ENCODE measurements at places on chromosomes 11 and 22.

DNA sequence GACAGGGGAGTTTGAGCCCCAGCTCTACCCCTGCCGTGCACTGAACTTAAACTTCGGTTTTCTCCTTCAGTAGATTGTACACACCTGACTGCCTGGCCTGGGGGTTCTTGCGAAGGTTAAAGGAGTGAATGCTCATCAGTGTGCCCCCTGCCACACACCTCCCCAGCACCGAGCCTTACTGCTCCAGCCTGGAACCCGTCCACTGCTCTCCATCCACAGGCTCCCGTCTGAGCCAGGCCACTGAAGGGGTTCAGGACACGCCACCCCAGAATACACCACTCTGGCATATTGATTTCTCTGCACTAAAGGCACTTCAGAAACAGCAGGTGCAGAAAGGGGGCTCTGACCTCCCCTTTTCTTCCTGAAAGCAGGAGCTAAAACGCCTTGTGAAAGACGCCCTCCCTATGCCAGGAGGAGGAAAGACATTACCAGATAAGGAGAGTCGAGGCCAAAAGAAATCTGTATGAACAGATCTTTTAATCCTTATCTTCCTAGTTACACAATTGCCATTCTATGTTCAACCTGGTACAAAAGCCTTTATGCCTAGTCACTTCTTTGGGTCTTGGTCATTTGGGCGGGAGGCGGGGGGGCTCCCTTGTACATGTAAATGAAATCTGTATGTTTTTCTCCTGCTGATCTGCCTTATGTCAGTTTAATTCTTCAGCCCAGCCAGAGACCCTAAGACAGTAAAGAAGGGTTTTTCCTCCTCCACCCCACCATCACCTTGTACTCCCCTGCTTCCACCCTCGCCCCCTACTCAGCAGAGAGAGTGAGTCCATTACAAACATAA is 1.9 kb upstream of the SSTR3 start:
- DNase-seq: no peak

DNA sequence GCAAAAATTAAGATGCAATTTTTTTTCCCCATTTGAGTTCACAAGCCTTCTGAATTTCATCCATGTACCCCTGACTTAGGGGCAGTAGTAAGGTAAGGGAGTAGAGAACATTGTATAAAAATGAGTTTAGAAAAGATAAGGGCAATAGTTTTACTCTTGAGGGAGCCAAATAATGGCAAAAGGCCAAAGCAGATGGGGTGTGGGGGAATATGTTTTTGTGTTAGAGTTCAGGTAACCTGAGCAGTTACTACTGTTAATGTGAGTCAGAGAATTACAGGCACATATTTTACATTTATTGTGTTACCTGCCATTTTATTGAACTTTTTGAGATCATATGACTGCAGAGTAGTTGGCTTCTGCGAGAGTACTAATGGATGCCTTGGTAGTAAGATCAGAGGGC is 3.1 kb downstream of the EED start:
- no peak for DNase-seq

DNA sequence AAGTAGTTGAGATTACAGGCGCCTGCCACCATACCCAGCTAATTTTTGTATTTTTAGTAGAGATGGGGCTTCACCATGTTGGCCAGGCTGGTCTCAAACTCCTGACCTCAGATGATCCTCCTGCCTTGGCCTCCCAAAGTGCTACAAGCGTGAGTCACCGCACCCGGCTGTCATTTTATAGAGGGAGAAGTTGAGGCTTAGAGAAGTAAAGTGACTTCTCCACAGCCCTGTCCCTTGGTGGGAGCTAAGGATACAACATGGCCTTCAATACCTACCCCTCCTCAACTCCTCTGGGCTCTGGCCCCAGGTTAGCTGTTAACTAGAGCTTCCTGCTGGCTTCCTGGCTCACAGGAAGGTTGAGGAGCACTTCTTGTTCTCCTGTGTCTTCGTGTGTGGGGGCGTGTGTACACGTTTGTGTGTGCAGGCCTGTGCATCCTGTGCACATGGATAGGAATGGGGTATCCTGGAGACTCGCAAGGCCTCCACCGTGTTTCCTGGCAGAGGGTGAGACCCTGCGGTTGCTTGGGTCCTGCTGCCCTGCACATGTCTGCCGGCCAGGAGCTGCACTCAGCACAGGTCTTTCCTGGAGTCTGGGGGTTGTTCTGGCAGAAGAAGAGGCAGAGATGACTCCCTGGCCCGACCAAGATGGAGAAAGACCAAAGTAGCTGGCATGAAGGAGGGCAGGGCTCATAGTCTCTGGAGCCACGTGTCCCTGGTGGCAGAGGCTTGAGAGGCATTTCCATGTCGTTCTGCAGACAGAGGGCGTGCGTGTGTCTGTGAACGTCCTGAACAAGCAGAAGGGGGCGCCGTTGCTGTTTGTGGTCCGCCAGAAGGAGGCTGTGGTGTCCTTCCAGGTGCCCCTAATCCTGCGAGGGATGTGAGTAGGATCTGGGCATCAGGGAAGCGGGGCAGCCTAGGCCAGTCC is 2.4 kb downstream of the SIDT2 start:
- peak; percentile 12 for DNase-seq

- no peak for DNase-seq
Measured at GRCh38 chr22:39294571-39295468, 24.6 kb downstream of the RPL3 start.

- DNase-seq: no peak
Measured at GRCh38 chr11:67674442-67674871, at the start of gene ALDH3B2. ALDH3B2 (minus strand) TSS chr11:67674623; CDS start chr11:67666935, 7,688 bp downstream.

DNA sequence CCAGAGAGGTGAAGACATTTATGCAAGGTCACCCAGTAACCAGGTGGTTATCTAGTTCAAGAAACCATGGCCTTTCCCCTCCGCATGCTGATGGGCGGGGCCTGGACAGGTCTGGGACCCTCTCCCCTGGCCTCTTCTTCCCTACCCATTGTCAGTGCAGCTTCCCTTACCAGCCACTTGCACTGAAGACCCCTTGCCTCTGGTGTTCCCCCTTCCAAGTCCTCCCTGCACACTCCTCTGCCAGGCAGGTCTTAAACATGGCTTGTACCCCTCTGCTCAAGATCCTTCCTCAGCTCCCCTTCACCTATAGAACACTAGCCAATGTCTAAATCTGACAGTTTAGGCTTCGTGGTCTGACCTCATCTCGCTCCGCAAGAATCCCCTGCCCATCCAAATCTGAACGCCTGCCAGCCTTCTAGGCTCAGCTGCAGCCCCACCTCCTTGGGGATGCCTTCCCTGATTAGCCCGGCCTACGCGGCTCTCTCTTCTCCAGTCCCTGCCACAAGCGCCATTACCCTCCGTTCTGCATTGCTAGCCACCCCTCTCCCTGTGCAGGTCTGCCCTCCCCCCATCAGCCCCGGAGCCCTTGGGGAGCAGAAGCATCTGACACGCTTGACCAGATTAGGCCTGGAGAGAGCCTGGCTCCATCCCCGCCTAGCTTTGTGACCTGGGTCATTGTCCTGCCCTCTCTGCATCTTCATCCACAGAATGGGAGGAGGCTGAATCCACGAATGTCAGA is 213.8 kb downstream of the DSCAML1 start:
- no peak for DNase-seq

DNA sequence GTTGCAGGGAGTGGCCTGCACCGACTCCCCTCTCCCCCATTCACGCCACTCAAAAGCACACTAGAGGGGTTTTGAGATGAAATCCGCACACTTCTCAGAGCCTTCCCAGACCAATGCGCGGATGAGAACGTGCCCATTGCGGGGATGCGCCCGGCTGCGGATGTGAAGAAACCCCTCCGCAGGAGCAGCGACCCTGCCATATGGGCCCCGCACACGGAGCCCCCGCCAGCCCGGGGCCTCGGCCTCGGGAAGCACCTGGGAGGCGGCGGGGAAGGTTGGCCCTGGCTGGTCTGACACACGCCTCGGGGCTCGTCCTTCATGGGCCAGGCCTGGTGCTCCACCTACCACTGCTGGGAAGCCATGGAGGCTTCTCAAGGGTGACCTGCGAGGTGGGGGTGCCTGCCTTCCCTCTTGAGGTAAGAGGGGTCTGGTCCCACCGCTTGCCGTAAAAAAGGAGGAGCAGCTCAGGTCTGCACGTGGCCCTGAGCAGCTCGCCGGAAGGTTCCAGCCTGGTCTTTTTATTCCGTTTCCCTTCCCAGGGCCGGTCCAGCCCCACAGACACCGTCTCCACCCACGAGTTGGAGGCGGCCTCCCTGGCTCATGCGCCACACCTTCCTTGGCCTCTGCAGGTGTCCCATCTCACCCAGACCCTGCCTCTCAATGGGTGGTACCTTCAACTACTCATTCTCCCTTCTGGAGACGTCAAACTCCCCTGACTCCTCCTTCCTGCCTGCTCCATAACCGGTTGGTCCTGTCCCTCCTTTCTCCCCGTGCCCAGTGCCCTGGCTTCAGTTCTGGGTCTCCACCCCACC is 39.4 kb downstream of the TRMU start:
- no peak for DNase-seq

DNA sequence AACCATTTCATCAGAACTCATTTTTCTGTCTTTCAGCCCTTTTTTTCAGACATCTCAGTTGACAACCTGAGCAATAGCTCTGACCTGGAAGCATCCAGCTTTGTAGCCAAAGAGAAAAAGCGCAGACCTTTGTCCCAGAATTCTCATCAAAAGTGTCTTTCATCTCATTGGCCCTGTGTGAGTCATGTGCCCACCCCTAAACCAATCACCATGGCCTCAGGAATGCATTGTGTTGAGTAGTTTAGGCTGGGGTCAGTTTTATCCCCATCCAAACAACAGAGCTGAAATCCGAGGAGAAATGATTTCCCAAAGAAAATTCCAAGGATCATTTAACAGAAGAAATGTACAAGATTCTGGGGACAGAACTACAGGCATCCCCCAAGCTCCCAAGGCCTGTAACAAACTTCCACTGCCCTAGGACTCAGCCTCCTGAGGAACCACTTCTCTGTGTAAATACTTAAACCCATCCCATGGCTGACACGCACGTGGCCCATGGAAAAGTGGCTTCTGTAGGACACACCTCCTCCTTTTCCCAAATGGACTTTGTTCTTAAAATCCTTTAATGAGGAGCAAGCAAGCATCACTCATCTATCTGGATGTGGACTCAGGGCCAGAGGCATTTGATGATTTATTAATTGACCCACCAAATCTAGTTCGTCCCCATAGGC is 429.0 kb downstream of the SOX6 start:
- no peak for DNase-seq

- DNase-seq: peak; percentile 16
Measured at GRCh38 chr22:49767355-49768062, 60.2 kb downstream of the BRD1 start.

GRCh38 chr11:119352857-119353260 is 6.4 kb upstream of the MFRP start:
- peak; percentile 61 for DNase-seq

DNA sequence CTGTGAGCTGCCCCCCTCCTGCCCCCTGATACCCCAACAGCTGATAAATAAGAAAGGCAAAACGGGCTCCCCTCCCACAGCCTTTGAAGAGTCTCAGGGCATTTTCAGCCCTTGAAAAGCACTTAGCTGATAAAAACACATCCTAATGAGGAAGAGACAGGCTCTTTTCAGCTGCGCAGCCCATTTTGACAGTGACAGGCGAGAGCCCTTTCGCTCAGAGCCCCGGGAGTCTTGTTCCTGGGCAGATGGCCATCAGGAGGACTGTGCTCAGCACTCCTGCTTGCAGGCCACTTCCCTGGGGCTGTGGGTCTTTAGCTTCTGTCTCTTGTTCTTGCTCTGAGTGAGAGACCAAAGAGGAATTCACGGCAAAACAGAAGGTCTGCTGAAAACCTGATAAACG is 757.2 kb downstream of the BRD1 start:
- no peak for DNase-seq

- DNase-seq: peak; percentile 24
Measured at GRCh38 chr11:84558085-84558905, 1068.8 kb downstream of the DLG2 start.

DNA sequence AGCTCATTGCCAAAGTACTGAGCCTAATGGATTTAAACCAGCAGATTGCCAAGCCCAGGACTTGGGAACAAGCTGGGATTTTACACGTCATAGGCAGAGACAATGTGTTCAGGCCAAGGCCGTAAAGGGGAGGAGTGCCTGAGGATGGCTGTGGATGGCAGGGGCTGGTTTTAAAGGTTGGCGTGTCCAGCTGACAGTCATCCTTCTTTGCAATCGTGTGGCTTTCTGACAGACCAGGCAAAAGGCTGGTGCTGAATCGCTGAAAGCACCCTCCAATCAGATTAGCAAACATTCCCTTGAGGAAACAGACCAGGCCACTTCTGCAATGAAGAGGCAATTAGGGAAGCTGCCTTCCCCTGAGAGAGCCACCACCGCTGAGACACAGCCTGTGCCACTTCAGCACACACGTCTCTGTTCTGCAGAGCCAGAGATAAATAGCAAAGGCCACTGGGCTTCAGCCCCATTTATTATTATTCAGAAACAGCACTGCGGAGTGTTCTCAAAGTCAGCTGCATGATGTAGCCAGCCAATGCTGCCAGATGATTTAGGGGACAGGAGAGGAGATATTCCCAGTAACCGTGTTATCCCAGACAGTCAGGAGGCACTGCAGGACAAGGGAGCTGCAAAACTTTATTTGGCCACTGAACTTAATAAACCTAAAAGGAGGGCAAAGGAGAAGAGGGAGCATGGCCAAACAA is 54.2 kb upstream of the CSNK2A3 start:
- DNase-seq: peak; percentile 37

GRCh38 chr11:60968223-60968622 is 3.3 kb upstream of the CD6 start:
- no peak for DNase-seq

GRCh38 chr11:66228521-66228920 is 39.9 kb upstream of the RAB1B start:
- no peak for DNase-seq

DNA sequence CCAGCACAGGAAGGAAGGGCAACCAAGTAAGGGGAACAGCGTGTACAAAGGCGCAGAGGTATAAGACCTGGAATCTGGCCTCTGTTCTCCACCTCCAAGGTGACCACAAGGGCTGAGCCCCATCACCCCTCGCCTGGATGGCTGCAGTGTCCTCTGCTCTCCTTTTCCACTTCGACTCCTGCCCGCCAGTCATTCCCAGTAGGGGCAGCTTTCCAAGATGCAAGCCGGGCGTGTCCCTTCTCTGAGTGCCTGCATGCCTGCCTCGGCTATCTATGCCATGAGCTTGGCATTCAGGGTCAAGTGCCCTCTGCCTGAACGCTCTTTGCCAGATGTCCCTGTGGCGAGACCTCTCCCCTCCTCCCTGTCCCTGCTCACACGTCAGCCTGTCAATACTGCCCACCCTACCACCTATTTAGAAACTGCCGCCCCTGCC is 17.0 kb downstream of the FADS3 start:
- DNase-seq: no peak

GRCh38 chr22:46517255-46517761 is 20.1 kb downstream of the CELSR1 start:
- DNase-seq: no peak

- DNase-seq: no peak
Measured at GRCh38 chr11:130396965-130397364, 31.4 kb downstream of the ADAMTS8 start.

DNA sequence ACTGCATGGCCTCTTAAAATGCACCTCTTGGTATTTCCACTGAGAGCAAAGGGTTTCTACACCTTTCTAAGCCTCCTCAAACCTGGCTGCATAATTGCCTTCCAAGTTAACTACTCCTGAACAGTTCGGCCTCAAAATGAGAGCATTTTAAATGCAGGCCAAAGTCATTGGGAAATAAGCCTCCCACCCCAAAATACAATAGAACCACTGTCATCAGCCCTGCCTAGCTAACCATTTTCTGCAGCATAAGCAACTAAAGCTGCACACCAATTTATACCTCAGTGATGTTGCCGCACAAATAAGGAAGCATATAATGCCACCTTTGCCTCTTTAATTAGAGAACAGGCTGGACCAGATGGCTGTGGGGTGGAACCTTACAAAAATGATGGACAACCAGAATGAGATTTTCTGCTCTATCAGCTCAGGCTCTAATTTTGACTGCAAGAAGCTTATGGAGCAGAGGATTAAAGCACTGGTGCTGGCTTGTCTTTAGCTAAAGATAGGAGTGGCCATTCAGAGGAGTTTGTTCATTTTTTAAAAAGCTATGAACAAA is 4.3 kb downstream of the TOB2 start:
- DNase-seq: no peak

Measured in NCI-H2081 (cell line).